ENCODE measurements at places on chromosomes 6 and 20.

GRCh38 chr6:81933608-81934051 is 181.1 kb upstream of the TENT5A start:
- DNase-seq, result no peak

GRCh38 chr20:1920252-1920651 is 25.0 kb downstream of the SIRPA start:
- peak; percentile 53 for DNase-seq

DNA sequence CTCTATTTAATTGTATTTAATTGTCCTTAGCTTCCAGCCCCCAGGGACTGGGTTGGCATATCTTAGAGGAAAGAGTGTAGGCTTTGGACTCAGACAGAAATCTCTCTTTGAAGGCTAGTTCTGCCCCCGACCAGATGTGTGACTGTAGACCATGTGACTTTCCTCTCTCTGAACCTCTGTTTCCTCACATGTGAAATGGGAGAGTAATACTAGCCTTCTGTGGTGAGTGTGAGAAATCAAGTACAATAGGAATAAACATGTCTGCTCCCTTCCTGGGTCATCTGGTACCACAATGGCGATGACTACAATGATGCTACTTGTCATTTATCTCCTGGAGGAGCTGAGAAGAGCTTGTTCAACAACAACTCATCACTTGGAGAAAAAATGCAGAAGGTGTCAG is 179.9 kb downstream of the LRFN2 start:
- no peak for DNase-seq

GRCh38 chr6:3965071-3965718 is 113.7 kb downstream of the FAM217A start:
- DNase-seq, result no peak

DNA sequence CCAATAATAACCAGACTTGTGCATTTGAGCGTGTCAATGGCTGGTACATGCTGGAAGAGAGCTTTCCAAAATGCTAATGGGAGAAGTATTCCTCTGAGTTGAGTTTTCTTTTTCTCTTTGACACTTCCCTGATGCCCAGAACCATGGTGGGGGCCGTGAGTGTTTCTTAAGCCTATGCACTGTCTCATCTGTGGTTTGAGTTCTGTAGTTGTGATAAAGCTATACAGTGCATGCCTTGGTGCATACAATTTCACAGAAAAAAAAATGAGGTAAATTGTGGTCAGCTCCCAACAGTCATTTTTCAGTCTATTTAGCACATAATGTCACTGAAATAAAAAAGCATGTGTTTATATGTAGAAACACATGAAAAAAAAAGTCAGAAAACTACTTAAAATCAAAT is 204.8 kb downstream of the HDGFL1 start:
- DNase-seq, result no peak

Measured in GM19239 (cell line).